Activated naive CD8-positive, alpha-beta T cell treated with anti-CD3 and anti-CD28 coated beads for 36 hours (primary cell): ENCODE measurements at places on chromosomes 2 and 18.

DNA sequence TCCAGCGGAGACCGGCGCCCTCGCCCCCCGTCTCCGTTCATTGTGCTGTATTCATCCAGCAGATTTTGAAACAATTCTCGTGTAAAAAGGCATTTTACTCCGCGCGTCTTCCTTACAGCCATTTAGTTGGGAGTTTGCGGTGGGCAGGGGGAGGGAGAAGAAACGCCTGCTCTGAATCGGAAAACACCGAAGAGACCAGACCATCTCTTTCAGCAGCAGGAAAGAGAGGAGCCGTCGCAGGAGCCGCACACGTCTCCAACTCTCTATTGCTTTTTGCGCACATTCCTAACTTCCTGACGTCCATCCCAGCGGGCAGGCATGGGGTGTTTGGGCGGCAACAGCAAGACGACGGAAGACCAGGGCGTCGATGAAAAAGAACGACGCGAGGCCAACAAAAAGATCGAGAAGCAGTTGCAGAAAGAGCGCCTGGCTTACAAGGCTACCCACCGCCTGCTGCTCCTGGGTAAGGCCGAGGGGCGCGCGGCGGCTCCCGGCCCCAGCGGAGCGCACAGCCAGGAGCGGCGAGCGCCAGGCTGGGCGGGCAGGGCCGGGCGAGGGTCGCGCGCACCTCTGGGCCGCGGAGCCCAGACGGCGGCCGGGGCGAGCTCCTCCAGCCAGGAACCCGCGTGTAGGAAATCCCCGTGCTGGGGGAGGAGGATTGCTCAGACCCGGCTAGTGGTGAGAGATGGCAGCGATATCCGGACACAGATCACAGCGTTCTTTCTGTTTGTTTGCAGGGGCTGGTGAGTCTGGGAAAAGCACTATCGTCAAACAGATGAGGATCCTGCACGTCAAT is 63.2 kb downstream of the GNAL start:
- H3K27ac ChIP-seq = no peak overlapping the region
- peaks cover 8% of the 10 kb centered on the region for H3K4me1 ChIP-seq
- peak overlapping the region; percentile 57 for H3K4me3 ChIP-seq
- no peaks in the 10 kb centered on the region for H3K36me3 ChIP-seq
- peaks cover 55% of the 10 kb centered on the region for H3K27me3 ChIP-seq

GRCh38 chr2:130300258-130300969 is 42.3 kb upstream of the IMP4 start:
- H3K4me1 ChIP-seq = no peaks in the 10 kb centered on the region
- DNase-seq = no peak
- no peaks in the 10 kb centered on the region for H3K36me3 ChIP-seq
- no peak overlapping the region for H3K27ac ChIP-seq
- no peak overlapping the region for H3K4me3 ChIP-seq

DNA sequence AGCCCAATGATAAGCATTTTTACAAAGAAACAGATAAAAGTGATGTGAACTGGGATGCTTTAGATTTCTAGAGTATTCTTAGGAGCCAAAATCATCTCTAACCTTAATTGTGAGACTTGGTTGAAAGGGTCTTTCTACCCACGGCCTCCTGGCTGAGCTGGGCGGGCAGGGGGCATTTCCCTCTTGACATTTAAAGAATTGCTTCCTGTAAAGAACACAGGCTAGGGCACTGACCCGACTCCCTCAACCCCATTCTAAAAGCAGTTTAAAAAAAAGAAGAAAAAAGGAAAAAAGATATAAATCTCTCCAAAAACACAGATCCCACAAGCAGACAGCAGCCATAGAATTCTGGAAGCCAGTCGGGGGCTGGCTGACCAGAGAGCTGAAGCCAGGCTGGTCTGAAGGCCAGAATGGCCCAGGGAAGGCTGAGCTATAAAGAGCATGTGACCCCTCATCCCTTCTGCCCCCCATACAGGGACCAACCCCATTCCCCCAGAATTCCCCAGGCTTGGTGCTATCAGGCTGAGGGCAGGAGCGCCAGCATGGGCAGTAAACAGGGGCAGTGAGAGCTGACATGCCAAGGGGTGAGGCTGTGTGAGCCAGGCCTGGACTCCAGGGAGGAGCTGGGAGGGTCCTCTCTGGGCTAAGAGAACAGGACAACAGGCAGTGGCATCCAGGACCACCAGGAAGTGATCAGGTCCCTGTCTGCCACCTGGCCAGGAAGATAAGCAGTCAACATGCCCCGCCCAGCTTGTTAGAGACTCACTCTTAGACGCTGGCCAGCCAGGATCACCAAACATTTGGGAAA is 188.5 kb downstream of the HDAC4 start:
- DNase-seq = no peak
- peaks cover 3% of the 10 kb centered on the region for H3K36me3 ChIP-seq

- no peak for DNase-seq
- no peak overlapping the region for H3K4me3 ChIP-seq
- H3K36me3 ChIP-seq = no peaks in the 10 kb centered on the region
- H3K4me1 ChIP-seq = peaks cover 11% of the 10 kb centered on the region
- peaks cover 37% of the 10 kb centered on the region for H3K27me3 ChIP-seq
- no peak overlapping the region for H3K27ac ChIP-seq
These were observed 120.0 kb upstream of the SCN7A start for GRCh38 chr2:166614029-166614428.

DNA sequence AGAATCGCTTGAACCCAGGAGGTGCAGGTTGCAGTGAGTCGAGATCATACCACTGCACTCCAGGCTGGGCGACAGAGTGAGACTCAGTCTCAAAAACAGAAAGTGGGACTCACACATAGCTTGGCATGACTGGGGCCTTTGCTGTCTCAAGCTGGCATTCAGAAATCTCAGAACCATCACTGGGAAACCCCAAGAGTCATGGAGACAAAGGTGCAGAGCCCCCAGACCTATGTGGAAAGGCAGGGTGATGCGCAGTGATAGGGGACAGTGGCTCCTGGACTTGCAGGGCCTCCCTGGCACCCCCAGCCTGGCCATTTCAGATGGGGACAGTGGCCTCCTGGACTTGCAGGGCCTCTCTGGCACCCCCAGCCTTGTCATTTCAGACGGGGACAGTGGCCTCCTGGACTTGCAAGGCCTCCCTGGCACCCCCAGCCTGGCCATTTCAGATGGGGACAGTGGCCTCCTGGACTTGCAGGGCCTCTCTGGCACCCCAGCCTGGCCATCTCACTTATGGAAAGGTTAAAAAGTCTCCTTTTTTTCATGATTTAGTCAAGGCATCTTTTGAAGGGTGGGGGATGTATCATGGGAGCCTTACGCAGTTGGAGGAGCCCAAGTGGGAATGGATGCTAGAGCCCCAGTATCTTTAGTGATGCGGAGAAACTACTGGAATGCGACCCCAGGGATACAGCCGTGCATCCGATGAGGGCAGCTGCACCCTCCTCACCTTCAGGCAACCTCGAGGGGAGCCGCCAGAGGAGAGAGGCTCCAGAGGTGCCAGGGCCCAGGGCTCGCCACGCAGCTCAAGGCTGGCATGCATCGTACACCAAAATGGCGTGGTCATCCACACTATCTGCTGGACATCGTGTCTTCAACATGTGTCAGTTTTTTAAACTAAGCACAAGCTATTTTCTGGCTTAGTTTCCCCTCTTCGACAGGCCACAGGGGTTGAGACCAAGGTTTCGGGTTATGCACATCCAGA is 30.5 kb downstream of the ZNF516 start:
- no peak overlapping the region for H3K4me3 ChIP-seq
- no peaks in the 10 kb centered on the region for H3K36me3 ChIP-seq
- no peak overlapping the region for H3K27ac ChIP-seq

GRCh38 chr18:74841248-74841647 is 243.6 kb downstream of the ZNF407 start:
- H3K27ac ChIP-seq = no peak overlapping the region
- no peak for DNase-seq

DNA sequence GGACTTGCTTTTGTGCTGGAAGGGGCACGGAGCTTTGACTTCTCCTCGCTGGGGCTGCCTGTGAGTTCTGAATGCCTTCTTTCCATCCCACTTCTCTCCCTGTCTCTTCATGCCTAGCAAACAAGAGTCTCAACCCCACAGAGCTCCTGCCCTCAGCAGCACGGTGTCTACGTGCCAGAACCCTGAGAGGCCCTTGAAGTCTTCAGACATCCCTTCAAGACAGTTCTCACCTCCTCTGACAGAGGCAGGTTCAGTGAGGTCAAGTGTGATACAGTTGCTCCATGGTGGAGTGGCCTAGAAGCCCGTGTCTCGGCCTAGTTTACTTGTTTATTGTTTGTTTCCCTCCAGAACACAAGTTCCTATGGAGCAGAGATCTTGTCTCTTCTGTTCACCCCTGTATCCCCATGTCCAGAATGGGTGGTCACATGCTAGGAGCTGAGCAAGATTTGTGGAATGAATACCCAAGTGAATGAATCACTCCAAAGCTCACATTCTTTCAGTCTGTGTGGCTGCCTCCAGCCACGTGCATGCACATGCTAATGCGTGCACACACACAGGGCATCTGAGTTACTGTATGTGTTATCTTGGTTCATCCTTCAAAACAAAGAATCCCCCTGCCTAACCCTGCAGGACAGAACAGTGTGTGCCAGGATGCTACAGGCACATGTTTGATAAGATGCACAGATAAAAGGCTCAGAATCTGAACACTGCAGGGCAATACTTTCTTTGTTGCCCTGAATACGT is 391.6 kb downstream of the NBAS start:
- H3K4me1 ChIP-seq = peaks cover 6% of the 10 kb centered on the region
- no peak overlapping the region for H3K27ac ChIP-seq
- H3K27me3 ChIP-seq = no peaks in the 10 kb centered on the region
- no peak overlapping the region for H3K4me3 ChIP-seq
